ENCODE measurements at places on chromosomes 3 and 15.

DNA sequence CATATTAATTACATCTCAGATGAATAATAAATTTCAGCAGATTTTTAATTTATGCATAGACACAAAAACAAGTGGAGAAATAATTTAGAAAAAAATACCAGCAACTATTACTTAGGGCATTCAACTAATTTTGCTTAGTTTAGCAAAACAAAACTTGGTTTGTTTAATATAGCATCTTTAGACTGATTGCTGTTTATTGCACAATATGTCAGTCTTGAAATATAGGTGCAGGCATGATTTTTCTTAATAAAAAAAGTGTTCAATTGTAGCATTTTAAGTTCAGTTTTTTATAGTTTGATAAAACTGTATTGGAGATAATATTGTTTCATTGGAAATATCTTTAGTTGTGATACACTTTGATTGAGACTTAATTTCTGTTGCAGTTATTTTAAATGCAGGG is 161.2 kb upstream of the KCNH8 start:
- DNase-seq, result no peak

DNA sequence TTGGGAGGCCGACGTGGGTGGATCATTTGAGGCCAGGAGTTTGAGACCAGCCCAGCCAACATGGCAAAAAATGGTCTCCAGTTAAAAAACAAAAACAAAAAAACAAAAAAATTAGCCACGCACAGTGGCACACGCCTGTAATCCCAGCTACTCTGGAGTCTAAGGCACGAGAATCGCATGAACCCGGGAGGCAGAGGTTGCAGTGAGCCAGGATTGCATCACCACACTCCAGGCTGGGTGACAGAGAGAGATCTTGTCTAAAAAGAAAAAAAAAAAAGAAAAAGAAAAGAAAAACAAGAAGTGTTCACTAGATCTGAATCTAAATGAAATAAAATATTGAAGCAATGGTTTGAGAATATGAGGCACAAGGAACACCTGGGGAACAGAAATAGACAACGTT is 36.7 kb downstream of the SLC9A9 start:
- DNase-seq, result peak; percentile 39

DNA sequence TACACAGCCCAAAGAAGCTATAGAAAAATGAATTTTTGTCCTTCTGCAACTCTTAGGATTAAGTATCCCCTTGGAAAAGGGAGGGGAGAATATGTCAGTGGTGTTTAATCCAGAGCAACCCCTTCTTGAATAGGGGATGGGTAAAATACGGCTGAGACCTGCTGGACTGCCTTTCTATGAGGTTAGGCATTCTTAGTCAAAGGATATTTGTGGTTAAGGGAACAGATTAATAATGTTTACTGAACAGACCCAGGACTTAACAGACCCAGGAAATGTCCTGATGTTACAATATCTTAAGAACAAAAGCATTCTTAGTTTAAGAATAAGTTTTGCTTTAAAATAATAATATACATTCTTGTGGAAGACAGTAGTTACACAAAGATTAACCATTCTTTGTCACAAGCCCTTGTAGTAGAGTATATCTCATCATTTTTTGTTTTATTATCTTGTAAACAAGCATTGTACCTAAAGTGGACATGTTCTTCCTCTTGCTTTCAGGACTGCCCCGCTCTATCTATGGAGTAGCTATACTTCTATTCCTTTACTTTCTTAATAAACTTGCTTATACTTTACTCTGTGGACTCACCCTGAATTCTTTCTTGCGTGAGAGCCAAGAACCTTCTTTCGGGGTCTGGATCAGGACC is 43.8 kb upstream of the B3GALNT1 start:
- no peak for DNase-seq

DNA sequence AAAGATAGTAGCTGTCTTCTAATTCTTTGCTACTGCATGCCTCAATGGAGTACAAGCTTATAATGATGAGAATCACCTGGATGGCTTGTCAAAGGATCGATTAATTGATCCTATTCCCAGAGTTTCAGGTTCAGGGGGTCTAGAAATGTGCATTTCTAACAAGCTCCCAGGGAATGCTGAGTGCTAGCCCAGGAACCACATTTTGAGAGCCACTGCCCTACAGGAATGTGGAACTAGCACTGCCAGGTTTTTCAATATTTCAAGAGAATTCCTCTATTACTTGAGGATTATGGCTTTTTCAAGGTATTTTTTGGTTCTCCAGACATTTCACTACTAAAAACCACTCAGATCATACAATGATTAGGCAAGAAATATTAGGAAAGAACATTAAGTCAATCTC is 52.7 kb downstream of the RARB start:
- DNase-seq, result no peak

DNA sequence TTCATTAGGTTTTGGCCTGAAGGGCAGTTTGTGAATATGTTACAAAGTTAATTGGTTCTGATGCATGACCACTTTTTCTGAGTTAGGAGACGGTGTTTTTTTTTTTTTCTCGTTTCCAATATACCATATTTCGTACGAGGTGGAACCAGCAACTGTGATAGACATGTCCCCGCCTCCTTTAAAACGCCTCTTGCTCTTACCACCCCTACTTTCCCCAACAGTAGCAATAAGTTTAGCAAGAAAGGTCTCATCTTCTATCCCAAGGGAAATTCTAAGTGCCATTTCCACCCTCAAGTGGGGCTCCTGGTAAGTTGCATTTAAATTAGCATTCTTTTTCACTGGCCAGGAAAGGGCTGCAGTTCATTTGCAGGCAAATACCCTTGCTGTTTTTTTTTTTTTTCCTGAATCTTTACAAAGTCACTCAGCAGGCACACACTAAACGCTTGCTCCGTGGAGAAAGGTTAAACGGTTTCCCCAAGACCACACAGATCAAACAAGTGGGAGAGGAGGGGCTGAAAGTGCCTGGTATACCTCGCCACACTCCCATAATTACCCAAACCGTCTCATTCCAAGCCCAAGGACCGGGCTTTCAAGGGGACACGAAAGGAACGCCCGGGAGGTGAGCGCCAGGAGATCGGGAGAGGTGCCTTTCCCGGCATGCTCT is 39.5 kb upstream of the MGA start:
- no peak for DNase-seq

DNA sequence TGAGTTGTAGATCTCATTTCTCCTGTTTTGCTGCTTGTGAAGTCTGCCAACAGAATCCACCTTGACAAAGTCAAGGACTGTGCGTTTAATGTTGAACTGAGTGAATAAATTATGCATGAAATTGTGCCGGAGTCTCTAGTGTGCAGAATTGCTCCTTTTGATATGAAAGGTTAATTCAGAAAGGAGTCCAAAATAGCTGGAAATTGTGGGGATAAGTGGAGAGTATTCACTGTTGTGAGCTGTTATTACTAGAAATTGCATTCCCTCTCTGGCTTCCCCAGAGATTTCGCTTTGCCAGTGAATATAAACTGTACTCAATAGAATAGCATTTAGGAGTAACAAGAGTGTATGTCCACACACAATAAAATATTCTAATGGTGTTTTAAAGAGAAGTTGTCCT is 43.1 kb downstream of the SAMMSON start:
- DNase-seq, result no peak

DNA sequence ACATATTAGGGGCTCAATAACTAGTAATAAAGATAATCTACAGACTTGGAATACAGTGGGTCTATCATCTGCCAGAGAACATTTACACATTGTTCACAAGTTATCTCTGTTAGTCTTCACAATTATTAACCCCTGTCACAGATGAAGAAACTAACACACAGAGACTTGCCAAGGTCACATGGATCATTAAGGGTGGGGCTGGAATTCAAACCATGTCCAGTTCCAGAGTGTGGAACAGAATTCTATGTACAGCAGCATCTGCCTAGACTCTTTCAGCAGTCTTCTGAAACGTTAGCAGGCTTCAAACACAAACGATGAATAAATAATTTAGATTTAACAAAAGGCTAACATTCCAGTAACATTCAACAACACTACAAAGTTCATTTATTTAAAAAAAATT is 673.9 kb upstream of the NR2F2 start:
- no peak for DNase-seq

DNA sequence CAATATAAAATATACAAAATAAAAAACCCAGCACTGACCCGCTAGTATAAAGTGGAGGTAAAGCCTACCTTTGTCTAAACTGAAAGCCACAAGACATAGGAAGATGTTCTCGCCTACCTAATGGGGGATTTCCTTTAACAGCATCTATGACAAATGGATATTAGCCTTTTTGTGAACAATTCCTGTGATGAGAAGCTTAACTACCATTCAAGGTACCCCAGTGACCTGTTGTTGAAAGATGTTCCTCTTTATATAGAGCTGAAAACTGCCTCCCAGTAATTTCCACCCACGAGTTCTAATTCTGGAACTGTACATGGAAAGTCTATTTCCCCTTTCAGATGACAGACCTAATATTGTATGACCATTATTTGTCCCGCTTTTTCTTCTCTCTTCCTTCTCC is 109.8 kb upstream of the RASGRP1 start:
- DNase-seq, result no peak

- no peak for DNase-seq
These were observed 114.4 kb downstream of the PLCL2 start for GRCh38 chr3:16999161-16999560.

DNA sequence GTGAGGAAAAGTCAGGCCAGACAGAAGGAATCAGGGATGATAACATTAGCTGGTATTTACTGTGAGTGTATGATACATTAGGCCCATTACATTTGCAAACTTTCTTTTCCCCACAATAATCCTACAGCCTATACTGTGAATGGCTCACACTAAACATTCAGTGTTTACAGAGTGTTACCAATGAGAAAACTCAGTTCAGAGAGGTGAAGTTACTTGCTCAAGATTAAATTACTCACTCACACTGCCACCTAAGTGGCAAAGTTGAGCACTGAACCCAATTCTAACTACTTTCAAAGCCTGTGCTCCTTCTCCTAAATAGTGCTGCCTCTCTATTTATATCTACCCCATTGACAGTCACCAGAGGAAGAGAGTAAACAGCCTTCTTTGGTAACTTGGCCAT is 8.5 kb downstream of the XPC start:
- DNase-seq, result no peak

DNA sequence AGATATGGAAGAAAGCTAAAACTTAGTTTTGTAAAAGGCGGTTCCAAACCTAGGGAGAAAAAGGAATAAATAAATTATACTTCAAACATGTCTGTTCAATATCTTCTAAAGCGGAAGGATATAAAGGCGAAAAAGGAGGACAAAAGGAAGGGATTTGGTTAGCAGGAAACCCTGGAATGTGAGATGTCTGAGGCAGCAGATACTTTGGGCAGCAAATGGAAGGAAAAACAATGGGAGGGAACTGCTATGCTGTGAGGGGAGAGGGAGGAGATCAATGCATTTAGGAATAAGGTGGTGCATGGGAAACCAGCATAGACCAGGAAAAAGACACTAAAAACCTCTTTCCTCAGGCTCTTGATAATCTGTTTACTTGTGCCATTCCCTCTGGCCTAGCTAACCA is 120.8 kb downstream of the DNAH12 start:
- DNase-seq, result no peak

DNA sequence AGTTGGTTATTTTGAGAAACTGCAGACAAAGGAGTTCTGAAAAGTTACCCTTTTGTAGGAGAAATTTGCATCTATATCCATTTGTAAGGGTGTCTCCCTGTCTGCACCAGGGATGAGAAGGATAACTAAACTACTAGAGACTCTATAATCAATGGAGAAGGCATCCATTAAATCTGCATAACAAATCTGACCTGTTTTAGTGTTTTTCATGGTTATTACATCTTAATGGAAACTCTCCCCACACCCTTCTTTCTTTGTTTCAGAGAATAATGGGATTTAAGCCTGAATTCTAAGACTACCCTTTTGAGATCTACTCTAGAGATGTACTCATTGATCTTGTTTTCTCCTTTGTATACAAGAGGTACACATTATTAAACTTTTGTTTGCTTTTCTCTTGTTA is 82.0 kb upstream of the DAZL start:
- DNase-seq, result no peak

DNA sequence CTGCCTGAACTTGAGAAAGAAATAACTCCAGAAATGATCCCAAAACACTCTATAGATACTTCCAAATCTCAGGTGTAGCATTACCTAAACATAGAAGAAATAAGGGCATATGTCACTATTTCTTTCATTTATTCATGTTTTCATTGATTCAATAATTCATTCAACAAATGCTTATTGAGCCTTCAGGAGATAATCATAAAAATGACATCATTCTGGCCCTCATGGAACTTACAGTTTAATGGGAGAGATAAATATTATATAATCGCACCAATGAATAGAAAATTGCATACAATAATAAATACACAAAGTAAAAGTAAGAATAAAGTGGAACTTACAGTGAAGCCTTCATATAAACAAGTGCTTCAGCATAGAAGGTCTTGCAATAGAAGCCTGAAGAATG is 58.1 kb upstream of the NR2F2 start:
- DNase-seq, result no peak

DNA sequence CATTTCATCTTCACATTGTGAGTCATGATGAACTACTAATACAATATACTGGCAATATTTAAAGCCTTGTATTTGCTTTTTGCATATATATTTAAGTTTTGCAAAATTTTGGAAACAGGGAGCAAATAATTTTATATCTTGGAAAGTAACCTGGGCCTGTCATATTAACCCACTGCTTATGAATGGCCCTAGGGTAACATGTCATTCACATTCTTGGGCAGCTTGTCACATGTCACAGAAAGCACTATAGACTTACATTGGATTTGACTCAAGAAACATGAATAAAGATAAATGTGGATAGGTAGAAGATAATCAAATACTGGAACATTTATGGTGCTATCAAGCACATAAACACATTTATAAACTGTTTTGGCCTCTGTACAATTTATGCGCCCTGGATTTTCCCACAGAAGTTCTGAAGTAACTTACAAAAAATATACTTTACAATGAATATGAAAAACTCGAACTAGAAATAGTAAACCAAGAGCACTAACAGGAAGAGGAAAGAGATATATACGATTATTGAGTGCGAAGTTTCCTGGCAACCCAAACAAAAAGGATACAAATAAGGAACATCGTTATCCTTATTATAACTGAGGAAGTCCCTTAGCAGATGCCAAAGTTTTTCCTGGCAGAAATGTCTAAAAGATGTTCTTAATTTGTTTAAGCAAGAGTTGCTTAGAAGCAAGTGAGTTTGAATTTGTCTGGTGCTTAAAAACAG is 257.2 kb downstream of the RBMS3 start:
- peak; percentile 19 for DNase-seq

GRCh38 chr3:139506766-139507165 is 30.4 kb upstream of the RBP2 start:
- DNase-seq, result no peak

GRCh38 chr15:99749386-99749785 is 16.1 kb upstream of the LYSMD4 start:
- DNase-seq, result no peak

DNA sequence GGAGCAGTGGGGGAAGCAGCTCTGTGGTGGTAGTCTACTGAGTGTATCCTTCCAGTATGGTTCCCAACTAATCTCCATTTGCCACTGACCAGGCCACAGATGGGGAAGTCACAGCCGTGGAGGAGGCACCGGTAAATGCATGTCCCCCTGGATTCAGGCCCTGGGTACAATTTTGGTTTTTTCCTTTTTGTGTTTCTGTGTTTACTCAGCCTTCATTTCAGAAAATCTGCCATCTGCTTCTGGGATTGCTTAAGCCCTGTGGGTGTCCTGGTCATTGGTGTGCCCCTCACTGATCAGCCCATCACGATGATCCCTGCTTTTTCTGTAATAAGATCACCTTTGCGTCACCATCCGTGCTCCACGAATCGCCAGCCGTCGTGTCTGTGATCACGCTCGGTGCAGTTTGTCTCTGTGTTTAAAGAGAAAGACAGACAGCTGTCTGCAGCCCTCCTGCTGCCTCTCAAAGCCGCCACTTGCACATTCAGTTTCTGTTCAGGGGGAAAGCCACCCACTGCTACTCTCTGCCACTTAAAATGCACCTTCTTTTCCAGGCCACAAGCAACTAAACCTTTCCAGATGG is 68.9 kb downstream of the DNASE1L3 start:
- no peak for DNase-seq

- no peak for DNase-seq
These were observed 49.4 kb upstream of the ROBO1 start for GRCh38 chr3:79817224-79817623.
